ENCODE measurements at places on chromosomes 13 and 19.

DNA sequence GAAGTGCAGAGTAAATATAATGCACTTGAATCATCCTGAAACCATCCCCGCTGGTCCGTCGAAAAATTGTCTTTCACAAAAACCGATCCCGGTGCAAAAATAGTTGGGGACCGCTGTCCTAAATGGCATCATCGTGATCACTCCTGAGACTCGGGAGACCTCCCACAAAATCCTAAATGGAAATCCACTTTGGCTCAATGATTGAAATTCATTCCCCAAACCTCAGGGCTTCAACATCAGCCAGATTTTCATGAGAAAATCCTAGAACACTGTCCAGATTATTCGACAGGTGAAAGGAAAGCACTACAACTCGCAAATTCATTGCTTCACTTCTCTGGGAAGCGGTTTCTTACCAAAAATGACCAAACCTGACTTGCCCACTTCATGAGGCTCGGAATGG, 335.3 kb upstream of the ZNF507 start:
- no peak for DNase-seq

DNA sequence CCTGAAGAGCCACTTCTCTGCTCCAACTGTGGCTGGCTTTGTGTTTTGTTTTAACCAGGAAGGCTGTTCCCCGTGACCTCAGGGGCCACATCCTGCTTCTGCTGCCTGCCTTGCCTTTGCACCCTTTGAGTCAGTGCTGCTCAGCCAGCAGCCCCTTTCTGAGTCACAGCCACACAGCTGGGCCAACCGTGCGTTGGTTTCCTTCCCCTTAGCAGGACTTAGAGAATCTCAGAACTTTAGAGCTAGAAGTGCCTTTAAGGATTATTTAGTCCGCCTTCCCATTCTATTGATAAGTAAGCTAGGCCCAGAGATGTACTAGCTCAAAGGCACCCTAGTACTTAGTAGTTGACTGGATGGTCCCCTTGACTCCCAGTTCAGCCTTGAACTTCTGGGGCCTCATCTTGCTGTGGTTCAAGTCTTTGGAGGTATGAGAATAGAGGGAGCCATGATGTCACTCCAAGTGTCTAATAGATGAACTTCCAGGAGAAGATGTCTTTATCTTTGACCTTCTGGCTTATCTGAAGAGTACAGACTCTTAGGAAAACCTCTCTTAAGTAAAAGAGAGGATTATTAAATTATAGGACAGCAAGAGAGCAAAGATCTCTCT, 8.0 kb downstream of the RGCC start:
- no peak for DNase-seq

DNA sequence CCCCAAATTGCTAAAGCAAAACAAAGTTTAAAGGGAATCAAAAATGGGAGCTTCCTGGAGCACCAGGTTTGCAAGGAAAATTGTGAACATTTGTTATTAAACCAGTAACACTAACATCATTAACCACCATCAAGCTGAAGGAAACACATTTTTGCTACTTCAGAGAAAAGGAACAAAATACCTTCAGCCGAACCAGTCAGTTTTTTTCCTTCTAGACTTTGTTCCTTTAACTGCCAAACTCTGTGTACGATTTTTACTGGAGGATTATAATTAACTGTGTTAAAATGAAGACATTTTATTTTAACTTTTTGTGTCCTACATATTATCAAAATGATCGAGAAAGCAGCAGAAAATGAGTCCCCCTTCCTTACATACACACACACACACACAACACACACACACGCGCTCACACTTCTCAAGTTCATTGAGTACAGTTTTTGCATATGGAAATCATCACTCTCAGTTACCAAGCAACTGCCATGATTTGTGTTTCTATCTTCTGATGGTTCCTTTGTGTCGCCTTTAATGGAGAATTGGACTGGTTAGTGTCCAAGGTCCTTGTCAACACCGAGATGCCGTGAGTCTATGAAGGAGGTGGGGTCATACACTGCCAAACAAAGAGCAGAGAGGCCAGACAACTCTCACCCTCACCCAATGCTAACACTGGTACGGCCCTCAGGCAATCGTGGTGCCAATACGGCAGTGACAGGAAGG, 9.8 kb upstream of the SERP2 start:
- DNase-seq: no peak

DNA sequence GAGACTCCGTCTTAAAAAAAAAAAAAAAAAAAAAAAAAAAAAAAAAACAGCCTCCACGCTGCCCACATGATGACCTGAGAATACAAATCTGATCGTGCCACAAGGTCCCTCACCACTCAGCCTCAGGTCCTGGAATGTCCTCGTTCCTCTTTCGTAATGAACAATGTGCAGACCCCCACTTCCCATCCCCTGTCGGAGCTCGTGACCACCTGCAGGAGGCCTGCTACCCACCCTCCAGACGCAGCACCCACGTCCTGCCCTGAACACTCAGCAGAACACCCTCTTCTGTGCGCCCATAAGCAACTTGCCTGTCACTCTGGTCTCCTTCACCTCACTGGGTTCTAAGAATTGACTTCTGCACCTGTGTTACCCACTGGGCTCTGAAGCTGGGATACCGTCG, 166.4 kb downstream of the KATNAL1 start:
- no peak for DNase-seq

GRCh38 chr13:106514928-106515634, 20.4 kb downstream of the EFNB2 start:
- DNase-seq: no peak

DNA sequence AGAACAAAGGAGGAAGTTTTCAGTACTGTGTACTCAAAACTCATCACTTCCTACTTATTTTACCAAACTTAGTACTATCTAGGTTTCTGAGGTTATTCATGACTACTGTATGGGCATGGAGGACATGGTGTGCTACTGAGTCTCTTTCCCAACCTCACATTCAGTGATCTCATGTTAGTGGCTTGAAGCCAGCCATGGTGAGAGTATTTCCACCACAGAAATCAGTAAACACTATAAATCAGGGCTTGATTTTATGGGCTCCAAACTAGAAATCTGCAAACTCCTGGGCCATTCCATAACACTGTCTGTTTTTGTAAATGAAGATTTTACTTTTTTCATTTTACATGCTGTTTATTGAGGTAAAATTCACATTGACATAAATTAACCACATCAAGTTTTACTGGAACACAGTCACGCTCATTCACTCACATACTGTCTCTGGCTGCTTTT, 19.7 kb downstream of the MED26 start:
- DNase-seq: no peak

- no peak for DNase-seq
Observed at GRCh38 chr19:39247701-39248664, 673 bp downstream of the IFNL4 start.

DNA sequence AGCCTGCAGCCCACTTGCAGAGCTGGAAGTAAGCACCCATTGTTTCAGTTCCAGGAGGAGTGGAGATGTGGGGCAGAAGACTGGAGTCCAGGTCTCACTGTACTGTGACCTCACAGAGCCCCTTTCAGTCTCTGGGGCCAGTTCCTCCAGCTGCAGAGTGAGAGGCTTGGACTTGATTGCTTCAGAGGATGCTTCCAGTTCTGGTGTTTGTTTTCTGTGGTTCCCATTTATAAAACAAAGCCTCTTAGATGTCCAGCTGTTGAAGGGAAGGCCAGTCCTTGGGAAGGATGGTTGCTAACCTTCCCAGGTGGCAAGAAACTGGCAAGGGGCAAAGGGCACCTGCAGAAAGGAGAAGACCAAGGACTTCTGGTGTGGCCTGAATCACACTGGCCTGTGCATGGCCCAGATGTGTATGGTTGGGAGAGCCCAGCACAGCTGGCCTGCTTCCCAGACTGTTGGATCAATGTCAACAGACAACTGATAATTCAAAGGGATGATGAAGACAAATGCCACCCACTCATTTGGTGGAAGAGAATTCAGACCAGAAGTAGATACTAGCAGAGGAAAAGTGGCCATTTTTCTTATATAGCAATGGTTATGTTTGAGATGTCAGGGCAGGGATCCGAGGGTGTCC, 218.5 kb downstream of the ZNF536 start:
- DNase-seq: peak; percentile 35

- no peak for DNase-seq
Observed at GRCh38 chr19:49067554-49067953, 2.9 kb upstream of the NTF4 start.

- no peak for DNase-seq
Observed at GRCh38 chr13:43848001-43848649, 31.4 kb downstream of the CCDC122 start.

- DNase-seq: no peak
Observed at GRCh38 chr13:26019881-26020870, 31.6 kb downstream of the SHISA2 start.

GRCh38 chr19:16594131-16594586, 21.9 kb upstream of the SLC35E1 start:
- no peak for DNase-seq

DNA sequence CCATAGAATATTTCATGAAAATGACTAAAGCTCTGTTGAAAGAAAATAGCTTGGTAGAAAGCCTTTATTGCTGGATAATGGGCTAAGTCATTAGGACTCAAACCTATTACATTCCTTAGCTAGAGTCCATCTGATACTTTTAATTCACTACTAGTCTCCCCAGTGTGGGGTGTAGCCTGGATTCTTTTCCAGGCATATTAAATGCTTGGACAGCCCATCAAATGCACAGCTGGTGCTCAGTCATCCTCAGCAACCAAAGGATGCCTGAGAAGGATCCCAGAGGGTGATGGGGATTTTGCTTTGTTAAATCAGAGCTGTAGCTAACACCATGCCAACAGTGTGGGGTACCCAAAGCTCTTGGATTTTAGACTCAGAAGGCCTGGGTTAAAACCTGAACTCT, 153.5 kb downstream of the DLEU7 start:
- no peak for DNase-seq

DNA sequence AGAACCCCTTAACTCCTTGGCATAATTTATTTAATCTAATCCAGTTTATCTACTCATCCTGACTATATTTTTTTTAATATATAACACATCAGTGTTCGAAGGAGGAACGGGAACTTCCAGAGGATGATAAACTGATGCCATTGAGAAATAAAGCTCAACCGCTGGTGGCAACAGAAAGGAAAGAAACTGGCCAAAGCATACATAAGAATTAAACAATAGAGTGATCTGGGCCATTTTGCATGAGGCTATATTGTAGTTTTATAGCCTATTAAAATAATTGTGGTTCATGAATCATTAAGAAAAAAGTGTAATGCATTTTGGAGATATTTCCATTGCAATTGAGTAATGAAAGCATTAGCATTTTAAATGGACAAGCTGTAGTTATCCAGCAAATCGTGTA, 94.2 kb downstream of the FRY start:
- DNase-seq: no peak

DNA sequence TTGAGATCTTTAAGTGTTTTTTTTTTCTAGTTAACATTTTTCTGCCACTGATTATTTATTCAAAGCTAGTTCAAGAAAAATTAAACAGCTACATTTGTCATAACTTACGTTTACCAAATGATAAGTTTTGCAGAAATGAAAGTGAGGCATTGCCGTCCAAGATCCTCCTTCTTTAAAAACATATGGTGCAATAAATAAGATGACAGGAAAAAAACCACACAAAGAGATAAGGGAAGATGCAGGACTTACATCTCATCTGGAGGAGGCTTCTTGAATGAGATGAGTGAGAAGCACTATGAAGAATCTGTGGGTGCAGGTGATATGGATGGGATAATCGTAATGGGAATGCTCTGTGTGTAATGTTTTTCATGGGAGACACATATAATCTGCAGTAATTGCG, 12.4 kb downstream of the TNFSF13B start:
- DNase-seq: no peak

GRCh38 chr13:46595136-46595884, 42.3 kb downstream of the LRCH1 start:
- no peak for DNase-seq

- no peak for DNase-seq
Observed at GRCh38 chr19:30293051-30293785, 79.0 kb upstream of the ZNF536 start.

DNA sequence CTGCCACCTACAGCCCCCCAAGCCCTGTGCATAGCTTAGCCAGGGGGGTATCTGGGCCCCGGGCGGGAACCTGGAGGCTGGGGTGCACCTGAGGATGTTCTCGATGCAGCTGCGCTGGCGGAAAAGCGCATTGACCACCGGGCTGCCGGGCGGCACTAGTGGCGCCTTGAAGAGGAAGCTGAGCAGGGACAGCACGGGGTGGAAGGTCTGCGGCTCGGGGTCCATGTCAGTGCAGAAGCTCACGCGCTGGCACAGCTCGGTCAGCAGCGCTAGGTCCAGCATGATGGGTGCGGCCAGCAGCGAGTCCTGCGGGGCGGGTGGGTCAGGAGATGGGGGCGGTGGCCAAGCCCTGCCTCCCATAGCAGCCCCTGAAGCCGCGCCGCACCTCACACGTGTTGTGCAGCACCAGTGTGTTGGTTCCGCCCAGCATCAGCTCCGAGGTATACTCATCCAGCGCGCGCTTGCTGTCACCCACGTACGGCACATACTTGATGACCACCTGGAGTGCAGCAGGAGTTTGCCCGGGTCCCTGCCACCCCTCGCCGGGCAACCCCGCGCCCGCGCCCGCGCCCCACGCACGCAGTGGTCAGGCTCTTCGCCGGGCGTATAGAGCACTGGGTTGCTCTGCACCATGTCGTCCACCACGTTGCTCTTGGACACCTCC, 2.6 kb downstream of the ISYNA1 start:
- no peak for DNase-seq

- no peak for DNase-seq
Observed at GRCh38 chr13:113109151-113110047, 3.8 kb downstream of the F7 start.

DNA sequence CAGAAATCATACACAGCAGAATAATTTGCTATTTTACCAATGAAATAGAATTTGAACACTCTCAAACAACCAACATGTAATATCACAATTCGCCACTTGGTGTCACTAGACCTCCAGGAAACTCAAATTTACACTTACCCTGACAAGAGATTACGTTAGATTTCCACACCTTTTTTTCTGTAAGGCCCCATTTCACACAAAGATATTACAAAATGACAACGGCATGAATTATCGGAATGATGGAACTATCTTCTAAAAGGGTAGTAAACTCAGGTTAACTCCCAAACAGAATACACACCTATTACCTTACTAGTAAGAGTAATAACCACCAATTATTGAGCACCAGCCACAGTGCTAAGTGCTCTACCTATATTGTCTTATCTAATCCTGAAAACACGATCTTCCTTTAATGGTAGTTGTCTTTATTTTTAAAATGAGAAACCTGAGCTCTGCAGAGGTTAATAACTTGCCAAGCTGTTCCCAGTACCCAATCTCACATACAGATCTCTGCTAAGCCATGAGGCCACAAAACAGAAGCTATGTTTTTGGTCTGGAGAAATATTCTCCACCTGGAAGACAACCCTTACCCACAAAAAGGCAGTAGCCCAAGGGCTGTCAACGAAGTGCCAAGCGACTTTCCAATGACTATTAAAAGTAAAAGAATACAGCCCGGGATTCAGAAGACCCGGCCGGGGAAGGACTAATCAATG, 152.4 kb downstream of the DCLK1 start:
- DNase-seq: no peak

DNA sequence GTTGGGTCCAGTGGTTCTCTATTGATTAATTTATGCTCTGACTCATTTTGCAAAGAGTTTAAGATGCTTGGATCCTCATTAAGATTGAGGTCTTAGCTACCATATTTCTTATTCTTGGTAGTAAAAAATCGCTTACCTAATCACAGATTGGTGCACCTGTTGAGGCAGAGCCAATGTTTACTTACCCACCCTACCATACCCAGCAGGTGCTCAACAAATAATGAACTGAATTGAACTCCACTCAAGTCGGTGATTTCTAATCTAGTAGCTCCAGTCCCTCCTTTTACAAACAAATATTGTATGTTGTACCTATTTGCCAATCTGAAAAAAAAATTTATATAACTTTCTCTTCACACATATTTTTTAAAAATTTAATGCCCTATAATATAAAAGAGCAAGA, 361.0 kb downstream of the FGF14 start:
- no peak for DNase-seq

- no peak for DNase-seq
Observed at GRCh38 chr13:51636349-51636890, 52.2 kb downstream of the WDFY2 start.
